BJ (cell line): ENCODE measurements at places on chromosomes 11 and 22. TPM values are rescaled to one million over a fixed set of nuclear protein-coding genes. Genes with fewer than 3 reads are reported as not detected.
A peak's percentile ranks its signal among the peaks of the same experiment; 100 is the strongest.

OR10W1 gene
- not detected in 2 replicates for polyA plus RNA-seq

OR9Q1 gene
- polyA plus RNA-seq = not detected in 2 replicates

DNA sequence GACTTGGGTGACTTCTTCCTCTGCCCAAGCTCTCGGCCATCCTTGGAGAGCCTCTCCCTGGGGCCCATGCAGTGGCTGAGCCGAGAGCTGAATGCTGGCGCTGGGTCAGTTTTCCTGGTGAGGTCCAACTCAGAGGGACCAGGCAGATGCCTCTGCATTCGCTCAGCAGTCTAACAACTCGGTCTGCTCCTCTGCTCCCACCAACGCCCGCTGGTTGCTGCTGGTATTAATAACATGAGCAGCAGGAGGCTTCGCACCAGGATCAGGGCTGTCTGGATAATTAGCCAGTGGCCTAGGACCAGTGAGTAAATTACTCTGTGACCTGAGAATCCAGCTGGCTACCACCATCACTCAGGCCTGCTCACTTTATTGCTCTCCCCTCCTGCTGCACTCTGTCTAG, 77.7 kb upstream of the FAM181B start:
- DNase-seq = no peak

- no peak for DNase-seq
Measured at GRCh38 chr11:66593650-66594049, 665 bp downstream of the CCS start.

CD6 gene
- not detected in 2 replicates for polyA plus RNA-seq

GRCh38 chr11:117649296-117650055, 147.5 kb downstream of the DSCAML1 start:
- no peak for DNase-seq

PNPLA5 gene
- not detected in 2 replicates for polyA plus RNA-seq

DNA sequence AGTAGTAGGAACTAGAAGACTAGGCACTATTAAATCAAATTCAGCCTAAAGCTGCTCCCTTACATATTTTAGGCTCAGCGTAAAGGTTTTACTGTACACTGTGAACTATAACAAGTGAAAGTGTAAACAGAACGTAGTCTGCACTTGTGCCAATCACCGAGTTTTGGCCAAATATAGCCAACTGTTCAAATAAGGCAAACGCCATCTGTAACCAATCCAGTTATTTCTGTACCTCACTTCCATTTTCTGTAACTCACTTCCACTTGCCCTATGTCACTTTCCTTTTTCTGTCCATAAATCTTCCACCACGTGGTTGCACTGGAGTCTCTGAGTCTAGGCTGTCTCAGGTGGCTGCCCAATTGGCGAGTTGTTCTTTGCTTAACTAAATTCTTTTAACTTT, 2132.2 kb downstream of the LRRC4C start:
- no peak for DNase-seq

- no peak for DNase-seq
Measured at GRCh38 chr11:44282620-44283019, 27.3 kb downstream of the ALX4 start.

GRCh38 chr11:68302256-68302655, 10.1 kb upstream of the LRP5 start:
- no peak for DNase-seq

DNA sequence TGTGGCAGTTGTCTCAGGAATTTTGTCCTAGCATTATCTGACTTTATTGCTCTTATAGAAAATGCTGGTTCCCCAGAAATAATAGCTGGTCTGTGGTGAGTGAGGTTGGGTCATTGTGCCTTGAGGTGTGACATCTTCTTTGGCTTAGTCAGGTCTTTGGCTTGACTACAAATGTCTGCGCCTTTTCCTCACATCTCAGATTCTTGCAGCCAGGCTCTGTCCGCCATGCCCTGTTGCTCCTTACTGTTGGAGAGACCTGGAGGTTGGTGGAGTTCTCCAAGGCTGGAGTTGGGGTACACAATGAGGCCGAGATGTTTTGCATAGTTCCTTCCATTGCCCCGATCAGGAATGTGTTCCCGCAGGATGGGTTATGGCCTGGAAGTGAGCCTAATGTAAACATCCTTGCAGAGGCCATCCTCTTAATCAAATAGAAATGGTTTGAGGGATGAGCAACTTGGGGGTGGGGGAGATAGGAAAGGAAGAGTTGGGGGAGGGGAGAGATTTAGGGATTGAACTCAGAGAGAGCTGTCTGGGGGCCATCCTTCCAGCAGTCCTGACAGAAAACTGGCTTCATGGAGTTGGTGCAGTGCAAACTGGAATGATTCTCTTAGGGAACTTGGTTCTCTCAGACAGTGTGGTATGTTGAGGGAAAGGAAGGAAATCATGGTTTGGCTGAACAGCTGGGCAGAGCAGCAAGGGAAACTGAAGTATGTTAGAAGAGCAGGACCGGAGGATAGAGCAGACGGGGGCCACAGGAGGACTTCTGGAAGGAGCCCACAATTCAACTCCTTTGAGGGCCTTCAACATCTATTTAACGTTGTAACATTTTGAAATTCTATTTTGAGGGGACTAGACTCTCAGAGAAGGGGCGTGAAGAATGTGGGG, 49.9 kb downstream of the ZBTB16 start:
- DNase-seq = no peak

- no peak for DNase-seq
Measured at GRCh38 chr11:45169310-45170072, 23.1 kb downstream of the PRDM11 start.

GRCh38 chr22:19604711-19605268, 80.6 kb upstream of the CLDN5 start:
- DNase-seq = no peak

- no peak for DNase-seq
Measured at GRCh38 chr22:32646476-32646875, 155.0 kb upstream of the TIMP3 start.

SCGB2A2 gene
- polyA plus RNA-seq = not detected in 2 replicates

DNA sequence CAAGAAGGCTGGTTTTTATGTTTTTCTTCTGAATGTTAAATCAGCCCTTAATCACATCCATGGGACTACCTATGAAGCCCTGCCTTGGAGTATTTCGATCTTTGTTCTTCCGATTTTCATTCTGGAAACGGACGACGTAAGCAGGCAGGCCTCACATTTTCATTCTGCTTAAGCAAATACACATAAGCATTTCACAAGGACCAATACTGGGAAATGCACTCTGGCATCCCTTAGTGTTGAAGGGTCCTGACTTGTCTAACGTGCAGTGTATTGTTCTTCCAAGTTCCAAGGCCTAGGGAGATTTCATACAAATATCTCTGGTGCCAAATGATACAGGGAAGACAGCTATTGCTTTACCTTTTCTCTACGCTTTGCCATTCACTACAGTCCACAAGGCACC, 143.8 kb downstream of the LARGE1 start:
- DNase-seq = no peak

DNA sequence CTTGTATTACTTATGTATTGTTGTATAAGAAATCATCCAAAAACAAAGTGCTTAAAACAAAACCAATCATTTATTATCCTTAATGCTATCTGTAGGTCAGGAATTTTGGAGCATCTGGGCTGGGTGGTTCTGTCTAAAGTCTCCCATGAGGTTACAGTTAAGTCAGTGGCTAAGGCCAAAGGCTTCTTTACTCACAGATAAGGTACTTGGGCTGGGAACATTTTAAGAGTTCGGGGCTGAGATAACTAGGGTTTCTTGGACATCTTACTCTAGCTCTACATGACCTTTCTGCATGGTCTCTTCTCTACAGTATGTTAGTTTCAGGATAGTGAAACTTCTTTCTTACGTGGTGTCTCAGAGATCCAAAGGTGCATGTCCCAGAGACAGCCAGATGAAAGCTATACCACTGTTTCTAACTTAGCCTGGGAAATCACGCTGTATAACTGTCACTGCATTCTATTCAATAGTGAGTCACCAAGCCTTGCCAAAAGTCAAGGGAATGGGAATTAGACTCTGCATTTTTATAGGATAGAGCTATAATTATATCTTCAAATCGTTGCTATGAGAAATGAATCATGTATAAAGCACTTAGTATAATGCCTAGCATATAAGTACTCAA, 29.6 kb downstream of the SOX6 start:
- DNase-seq = no peak

DNA sequence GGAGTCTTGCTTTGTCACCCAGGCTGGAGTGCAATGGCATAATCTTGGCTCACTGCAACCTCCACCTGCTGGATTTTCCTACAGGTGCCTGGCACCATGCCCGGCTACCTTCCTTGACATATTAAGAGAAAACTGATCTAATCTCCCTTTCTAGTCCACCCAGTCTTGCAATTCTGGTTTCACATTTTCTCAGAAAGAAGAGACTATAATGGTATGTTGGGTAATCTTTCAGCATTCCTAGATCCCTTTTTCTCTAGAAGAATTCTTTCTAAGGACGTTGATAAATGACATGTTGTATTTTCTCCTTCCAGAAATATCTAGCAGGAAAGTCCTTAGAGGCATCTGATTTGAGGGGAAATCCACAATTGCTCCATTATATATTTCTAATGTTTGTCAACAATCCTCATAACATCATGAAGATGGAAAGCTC, 10.4 kb upstream of the HSPA8 start:
- no peak for DNase-seq

DNA sequence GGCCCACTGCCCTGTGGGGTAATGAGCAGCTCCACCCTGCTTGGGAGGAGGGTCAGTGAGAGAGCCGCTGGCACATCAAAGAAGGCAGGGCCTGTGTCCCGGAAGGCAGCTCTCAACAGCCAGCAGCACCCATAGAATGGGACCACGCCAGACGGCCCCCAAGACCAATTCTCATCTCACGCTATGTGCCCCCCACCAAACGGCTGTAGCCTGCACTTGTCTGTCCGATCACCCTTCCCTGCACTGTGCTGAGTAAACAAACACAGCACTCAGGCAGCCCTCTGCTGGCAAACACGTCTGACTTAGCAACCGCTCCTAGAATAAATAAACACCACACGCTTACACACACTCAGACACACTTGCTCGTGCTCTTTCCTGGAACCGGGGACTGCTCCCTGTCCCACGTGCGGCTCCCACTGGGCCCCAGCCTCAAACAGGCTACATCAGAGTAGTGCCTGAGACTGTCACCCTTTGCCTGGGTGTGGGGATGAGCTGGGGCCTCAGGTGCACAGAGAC, 53.2 kb upstream of the CDON start:
- DNase-seq = peak; percentile 71

GRCh38 chr22:47698906-47699305, 936.5 kb downstream of the TBC1D22A start:
- DNase-seq = no peak

DNA sequence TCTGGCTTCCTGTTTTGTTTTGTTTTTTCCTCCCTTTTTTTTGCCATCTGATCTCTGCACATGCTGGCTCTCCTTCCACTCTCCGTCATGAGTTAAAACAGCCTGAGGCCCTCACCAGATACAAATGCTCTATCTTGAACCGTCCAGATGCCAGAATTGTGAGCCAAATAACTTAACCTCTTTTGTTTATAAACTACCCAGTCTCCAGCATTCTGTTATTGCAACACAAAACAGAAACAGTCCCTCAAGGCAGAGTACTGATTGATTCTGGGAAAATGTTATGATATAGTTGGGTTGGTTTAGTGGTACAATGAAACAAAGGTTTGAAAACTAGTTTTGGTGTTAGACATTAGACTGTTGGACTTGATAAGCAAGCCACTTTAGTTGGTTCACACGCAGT, 1390.0 kb upstream of the RAG2 start:
- peak; percentile 51 for DNase-seq

THRSP gene
- polyA plus RNA-seq = not detected in 2 replicates

FAM83F gene
- polyA plus RNA-seq = not detected in 2 replicates

GRCh38 chr11:72953637-72954036, 139.4 kb downstream of the ATG16L2 start:
- DNase-seq = no peak

DNA sequence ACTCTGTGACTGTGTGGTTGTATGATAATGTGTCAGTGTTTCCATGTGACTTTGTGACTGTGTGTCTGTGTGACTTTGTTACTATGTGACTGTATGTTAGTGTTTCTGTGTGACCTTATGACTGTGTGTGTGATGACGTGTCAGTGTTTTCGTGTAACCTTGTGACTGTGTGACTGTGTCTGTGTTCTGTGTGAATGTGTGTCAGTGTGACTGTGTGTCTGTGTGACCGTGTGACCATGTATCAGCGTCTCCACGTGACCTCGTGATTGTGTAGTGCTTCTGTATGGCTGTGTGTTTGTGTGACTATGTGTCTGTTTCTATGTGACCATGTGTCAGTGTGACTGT, 9.5 kb upstream of the PKNOX2 start:
- DNase-seq = no peak

DNA sequence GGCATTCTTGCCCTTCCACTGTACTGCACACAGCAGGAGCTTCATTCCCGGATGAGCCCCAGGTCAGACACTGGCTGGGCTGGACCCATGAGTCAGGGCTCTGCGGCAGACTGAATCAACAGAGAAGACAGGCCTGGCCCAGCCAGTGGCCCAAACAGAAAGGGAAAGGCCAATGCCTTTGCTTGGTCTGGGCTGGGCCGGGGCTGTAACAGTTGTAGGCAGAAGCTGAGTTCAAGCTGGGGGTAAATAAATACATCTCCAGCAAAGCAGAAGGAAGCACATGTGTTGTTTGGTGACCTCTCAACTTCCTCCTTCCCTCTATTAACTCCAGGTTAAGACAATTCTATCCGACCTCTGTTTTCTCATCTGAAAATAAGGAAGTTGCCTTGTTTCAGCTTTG, 1.8 kb upstream of the SMIM35 start:
- DNase-seq = no peak

LMNTD2 gene
- polyA plus RNA-seq = 1.6 and 2.5 TPM in 2 replicates

TMA7B gene
- not detected in 2 replicates for polyA plus RNA-seq

GRCh38 chr11:68052137-68052873, 13.5 kb downstream of the TCIRG1 start:
- no peak for DNase-seq

- DNase-seq = no peak
Measured at GRCh38 chr22:41664490-41664889, 24.2 kb downstream of the SNU13 start.
